ENCODE measurements at places on chromosomes 13 and 19.

DNA sequence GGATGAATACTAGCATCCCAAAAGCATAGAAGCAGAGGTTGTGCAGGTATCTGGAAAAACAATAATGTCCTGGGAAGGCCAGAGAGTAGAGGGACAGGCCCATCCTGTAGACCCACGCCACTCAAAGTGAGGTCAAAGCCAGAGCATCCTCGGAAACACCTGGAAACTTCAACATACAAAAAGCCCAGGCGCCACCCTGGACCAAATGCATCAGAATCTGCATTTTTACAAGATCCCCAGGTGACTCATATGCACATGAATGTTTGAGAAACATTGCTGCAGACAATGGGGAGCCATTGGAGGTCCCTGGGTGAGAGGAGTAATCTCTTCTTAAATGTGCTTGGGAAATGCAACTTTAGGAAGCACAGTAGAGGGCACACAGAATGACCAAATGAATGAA is 684.1 kb downstream of the DIAPH3 start:
- no peak for DNase-seq

DNA sequence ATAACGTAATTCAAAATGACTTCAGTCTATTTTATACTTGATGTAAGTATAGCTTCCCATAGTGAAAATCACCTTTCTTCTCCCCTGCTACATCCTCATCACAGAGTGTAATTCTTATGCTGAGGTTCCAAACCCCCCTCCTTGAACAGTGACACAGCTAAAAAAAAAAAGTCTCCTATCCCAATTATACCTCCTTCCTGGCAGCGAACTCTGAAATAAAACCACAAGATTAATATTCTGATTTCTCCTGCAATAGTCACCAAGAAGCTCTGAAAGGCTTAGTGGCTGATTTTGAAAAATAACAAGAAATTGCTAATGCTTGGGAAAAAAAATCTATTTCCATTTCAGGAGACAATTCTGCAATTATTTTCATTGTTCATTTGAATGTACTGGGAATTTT is 36.3 kb downstream of the EFNB2 start:
- DNase-seq: no peak

GRCh38 chr13:41408121-41408520 is 49.2 kb upstream of the RGCC start:
- no peak for DNase-seq

DNA sequence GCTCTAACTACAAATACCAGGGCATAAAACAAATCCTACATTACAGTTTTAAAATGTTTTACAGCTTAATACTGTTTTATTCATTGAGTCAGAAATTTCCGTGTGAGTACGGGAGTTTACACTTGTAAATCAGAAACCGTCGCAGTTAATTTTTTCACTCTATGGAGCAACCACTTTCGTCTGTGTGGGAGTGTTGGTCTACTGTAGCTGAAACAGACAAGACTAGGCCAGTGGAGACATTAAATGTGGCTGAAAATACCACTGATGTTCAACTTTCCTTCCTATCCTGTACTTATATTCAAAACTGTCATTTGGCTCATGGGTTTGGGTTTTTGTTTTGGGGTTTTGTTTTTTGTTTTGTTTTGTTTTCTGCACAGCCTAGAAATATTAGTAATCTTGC is 268.7 kb downstream of the DCT start:
- no peak for DNase-seq

GRCh38 chr13:44267980-44268379 is 105.6 kb upstream of the SERP2 start:
- DNase-seq: no peak

GRCh38 chr13:41276824-41277223 is 13.4 kb upstream of the MTRF1 start:
- no peak for DNase-seq

DNA sequence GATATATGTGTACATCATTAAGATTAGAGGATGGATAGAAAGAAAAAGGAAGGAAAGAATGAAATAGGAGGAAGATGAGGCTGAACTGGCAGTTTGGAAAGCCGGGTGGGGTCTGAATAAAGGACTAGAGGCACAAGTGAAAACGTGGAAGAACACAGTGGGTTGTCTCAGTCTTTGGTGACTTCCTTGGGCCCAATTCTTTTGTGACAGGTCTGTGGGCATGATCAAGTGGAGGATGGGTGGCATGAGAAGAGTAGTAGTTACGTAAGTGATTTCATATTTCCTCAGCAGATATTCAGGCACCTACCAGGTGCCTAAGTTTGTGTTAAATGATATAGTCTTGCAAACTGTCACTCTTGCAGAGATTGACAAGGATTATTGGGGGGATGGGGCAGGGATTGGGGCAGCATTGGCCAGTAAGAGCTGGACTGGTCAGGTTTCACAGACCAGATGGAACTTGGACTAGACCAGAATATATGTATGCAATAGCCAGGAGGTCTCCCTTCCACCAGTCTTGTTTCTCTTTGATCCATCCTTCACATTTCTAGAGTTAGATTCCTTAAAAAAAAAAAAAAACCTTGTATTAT is 2.7 kb downstream of the TPP2 start:
- peak; percentile 40 for DNase-seq

- DNase-seq: no peak
These were observed 330.6 kb downstream of the SPRY2 start for GRCh38 chr13:80010286-80010831.

DNA sequence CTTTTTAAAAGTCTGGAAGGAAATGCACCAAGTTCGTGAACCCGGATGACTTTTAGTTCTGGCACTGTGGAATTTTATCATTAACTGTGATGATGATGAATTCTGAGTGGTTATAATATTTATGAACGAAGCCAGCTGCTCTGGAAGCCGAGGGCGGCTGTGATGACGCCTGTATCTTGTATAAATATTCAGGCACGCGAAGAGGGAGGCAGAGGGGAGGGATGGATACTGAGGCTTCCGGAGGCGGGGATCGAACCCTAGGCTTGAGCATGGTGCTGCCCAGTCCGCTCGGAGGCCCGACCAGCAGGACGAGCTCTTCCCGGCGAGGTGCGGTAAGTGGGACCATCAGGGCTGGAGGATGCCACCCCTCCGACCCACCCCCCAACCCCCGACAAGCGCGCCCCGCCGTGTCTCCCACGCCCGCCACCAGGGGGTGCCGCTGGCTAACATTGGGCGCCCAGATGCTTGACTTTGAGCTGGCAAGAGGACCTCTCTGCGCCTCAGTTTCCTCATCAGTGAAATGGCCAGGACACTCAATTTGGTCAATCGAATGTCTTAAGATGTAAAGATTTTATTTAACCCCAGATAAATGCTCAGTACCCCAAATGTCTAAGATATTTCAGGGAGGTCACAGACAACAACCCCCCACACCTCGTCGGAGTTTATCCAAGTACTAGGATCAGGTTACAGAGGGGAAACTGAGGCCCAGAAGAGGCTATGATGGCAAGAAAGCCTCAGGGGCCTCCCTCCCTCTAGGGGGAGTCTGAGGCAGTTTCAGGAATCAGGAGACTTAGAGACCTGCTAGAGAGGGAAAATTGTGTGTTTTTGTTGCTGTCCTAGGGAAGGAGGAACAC is 4.5 kb upstream of the RAB3A start:
- peak; percentile 54 for DNase-seq

- no peak for DNase-seq
These were observed 193.6 kb downstream of the COL4A1 start for GRCh38 chr13:110113284-110113764.

DNA sequence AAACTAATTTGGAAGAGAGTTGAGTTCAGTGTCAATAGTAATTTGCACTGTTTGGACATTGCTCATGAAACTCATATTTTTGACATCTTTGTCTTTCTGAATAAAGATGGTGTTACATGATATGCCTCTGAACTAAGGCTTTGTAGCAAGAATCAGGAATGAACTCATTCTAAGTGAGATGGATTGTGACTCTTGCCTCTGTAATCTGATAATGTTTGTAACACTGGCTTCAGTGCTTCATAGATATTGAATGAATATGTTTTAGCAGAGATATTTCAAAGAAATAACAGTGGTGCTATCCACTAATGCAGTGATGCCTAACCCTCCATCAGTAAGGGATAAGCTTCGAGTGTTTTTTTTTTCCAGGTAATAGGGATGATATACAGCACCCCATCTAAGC is 32.9 kb downstream of the TEX26 start:
- no peak for DNase-seq

GRCh38 chr13:30204564-30204963 is 102.8 kb downstream of the KATNAL1 start:
- no peak for DNase-seq

DNA sequence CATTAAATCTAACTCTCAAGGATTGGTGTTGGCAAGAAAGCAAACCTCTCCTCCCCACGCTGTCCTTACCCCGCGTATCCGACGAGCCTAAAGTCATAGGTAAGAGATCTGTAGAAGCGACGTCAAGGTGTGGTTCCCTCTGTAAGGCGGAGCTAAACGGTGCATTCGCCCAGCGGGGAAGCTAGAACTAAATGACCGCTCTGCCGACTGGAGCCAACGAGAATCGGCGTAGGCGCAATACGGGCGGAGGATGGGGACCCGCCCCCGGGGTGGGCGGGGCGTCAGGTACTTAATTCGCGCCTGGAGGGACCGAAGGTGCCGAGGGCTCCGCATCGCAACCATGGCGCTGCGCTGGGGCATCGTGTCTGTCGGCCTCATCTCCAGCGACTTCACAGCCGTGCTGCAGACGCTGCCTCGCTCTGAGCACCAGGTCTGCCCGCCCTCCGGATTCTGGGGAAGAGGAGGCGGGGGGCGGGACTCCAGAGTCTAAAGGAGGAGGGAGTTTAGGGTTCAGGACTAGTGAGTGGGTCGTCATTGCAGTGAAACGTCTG is at the start of gene DHDH:
Gene DHDH (plus strand): TSS at position 318 of the 551 bp plus-strand sequence. CDS start 23 bp downstream, at position 341.
- DNase-seq: peak; percentile 93

- no peak for DNase-seq
These were observed 14.7 kb upstream of the GRAMD1A start for GRCh38 chr19:34985249-34986022.

DNA sequence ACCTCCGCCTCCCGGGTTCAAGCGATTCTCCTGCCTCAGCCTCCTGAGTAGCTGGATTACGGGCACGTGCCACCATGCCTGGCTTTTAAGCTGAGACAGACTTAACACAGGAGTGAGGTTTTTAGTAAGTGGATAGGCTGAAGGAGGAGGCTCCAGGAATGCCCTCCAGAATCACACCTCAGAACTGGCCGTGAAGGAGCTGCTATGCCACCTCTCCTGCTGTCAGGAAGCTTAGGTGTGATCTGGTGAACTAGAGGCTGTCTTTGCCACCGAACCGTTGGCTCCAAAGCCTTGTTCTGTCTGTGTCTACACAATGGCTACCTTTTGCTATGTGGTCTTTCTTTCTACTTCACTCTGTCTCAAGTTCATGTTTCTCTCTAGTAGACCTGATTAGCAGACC is 4.2 kb downstream of the PDCD2L start:
- DNase-seq: no peak

GRCh38 chr13:36417331-36417730 is 15.0 kb upstream of the CCNA1 start:
- DNase-seq: no peak

DNA sequence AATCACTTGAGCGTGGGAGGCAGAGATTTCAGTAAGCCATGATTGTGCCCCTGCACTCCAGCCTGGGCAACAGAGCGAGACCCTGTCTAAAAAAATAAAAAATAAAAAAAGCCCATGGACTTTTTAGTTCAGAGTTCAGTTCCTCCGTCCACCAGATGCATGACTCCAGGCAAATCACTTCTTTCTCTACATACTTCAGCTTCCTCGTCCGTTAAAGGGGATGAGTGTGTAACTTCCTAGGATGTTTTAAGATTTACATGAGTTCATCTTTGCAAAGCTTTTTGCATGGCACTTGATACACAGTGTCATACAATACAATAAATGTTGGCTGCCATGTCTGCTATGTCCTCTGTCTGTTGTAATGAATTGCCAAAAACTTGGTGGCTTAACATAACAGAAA is 10.0 kb upstream of the FFAR2 start:
- DNase-seq: no peak

DNA sequence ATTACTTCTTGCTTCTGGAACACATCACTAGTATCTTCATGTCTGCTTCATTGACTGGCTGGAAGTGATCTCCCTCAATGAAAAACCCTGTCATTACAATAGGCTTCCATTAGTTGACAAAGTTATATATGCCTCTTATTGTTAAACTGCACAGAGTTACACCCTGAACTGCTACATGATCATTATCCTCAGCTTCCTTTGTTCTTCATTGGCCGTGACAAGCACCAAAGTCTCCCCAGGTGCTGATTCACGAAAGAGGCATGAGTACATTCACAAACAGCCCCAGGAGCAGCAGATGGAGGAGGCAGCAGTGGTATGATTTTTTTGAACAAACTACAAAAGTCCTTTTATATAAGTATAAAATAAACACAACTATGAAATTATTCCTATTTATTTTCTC is 51.4 kb downstream of the VWA8 start:
- no peak for DNase-seq

- no peak for DNase-seq
These were observed 2.5 kb downstream of the ATP4B start for GRCh38 chr13:113655346-113656002.

DNA sequence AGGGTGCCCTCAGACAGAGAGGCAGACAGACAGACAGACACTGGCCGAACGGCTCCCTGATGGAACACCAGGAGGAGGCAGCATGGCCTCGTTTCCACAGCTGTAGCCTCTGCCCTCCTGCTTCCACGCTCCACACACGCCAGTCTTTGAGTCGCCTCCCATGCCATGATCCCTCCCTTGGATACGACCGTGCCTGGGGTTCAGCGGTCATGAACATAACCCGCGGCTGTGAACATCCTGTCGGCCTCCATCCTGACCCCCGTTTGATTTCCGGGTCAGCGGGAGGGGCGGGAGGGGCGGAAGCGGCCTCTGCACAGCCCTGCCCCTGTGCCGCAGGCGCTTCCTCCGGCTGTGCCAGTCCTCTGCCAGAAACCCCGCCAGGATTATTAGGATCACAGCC is 23.4 kb downstream of the GP6 start:
- peak; percentile 8 for DNase-seq

DNA sequence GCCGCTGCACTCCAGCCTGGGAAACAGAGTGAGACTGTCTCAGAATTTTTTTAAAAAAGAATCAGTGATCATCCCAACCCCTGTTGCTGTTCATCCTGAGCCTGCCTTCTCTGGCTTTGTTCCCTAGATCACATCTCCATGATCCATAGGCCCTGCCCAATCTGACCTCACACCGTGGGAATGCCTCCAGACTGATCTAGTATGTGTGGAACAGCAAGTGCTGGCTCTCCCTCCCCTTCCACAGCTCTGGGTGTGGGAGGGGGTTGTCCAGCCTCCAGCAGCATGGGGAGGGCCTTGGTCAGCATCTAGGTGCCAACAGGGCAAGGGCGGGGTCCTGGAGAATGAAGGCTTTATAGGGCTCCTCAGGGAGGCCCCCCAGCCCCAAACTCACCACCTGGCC is at the start of gene KLK2:
Gene KLK2 (plus strand): TSS at position 384 of the 400 bp plus-strand sequence. CDS start 35 bp downstream, outside the sequence.
- no peak for DNase-seq

DNA sequence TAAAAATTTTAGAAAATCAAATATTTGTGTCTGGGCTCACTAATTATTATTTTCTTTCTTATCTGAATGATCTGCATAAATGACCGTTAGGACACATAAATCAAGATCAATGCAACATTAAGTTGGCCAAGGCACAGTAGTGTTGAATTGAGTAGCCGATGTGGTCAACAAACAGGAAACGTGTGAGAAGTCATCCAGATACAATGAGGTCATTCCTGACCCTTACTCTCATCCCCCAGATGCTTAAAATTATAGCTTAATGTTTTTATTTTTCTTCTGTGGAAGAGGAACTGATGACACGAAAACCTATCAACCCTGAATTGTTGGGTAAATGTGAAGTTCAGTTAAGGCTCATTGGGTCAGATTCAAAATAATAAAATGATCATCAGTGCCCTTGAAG is 222.9 kb downstream of the RFC3 start:
- DNase-seq: no peak

GRCh38 chr19:11141937-11142527 is 13.6 kb downstream of the SPC24 start:
- no peak for DNase-seq

- no peak for DNase-seq
These were observed 64.5 kb upstream of the SLC10A2 start for GRCh38 chr13:103130681-103131210.

Measured in CD4-positive, alpha-beta T cell treated with Interleukin-12 subunit alpha and Interleukin-12 subunit beta, for 1 hour (primary cell).